ENCODE measurements at places on chromosomes 11 and 22. TPM values are rescaled to one million over a fixed set of nuclear protein-coding genes. Genes with fewer than 3 reads are reported as not detected.

- no peak for DNase-seq
Measured at GRCh38 chr11:68340003-68340767, 27.8 kb downstream of the LRP5 start.

DNA sequence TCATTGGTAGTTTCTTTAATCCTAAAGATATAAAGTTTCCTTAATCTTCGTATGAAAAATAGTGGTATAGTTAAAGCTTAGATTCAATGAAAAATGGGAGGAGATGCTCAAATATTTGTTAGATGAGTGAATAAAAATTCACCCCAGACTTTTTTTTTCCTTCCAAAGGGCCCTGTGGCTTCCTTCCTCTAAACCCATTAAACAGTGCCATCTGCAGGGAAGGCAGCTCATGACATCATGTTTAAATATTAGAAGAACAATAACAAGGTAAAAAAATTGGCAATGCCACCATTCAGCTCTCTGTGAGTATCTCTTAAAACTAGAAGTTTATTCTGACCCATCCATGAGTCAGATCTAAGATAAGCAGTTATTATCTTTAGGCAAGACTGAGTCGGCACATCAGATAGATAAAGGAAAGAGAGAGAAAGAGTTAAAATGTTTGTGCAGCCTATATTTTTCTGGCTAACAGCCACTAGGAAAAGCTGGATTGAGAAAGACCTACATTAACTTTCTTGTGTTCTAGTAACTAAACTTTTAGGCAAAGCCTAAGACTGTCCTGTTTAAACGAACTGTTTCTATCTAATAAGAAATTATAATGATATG lies 19.1 kb upstream of the OOSP1 start:
- DNase-seq = peak; percentile 4

- DNase-seq = no peak
Measured at GRCh38 chr11:77424644-77425043, 49.2 kb downstream of the PAK1 start.

Gene DNAJB7
- total RNA-seq = not detected

Gene CBLIF
- not detected for total RNA-seq

Gene FAM180B
- total RNA-seq = 1.4 TPM

Gene PHF21B
- 0.21 TPM for total RNA-seq

- no peak for DNase-seq
Measured at GRCh38 chr22:24046024-24046423, 34.9 kb downstream of the CABIN1 start.

GRCh38 chr11:129251067-129251466 lies 58.9 kb upstream of the ARHGAP32 start:
- DNase-seq = no peak

GRCh38 chr22:48824712-48825651 lies 1002.7 kb downstream of the BRD1 start:
- DNase-seq = peak; percentile 15

Gene OR51E2
- total RNA-seq = not detected

Gene MPZL2
- total RNA-seq = 27.2 TPM

- no peak for DNase-seq
Measured at GRCh38 chr22:23285236-23285635, 104.9 kb downstream of the BCR start.

- DNase-seq = no peak
Measured at GRCh38 chr11:131658952-131659351, 288.5 kb downstream of the NTM start.

GRCh38 chr11:61150706-61151544 lies 10.3 kb downstream of the VPS37C start:
- DNase-seq = no peak

Gene EHD1
- 86.0 TPM for total RNA-seq

DNA sequence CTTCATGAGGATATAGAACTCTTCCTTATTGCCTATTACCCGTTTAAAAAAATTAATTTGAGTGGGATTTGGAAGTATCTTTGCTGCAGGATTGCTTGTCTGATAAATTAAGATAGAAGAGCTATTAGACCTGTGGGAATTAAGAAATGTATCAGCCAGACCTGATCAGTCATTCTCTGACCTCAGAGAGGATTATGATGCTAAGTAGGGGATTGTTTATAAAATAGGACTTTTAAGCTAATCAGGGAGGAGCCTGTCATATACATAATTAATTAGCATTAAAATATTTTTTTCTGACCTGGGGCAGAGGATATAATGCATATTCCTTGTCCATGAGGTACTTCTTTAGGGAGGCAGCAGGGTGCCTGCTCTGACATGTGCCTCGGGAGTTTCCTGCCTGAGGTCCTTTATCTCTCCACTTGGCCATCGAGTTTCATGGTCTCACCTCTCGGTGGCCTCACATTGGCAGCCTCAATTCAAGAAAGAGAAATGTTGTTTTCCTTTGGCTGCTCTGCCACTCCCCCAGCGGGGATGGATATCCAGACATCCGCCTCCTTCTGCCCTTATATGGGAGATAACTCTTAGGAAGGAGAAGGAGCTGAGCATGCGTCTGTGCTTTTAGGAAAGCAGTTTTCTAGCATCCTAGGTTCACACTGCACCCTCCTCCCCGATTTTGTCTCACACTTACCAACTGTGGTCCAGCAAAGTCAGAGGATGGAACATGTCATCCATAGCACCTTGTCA lies 41.1 kb downstream of the DIXDC1 start:
- peak; percentile 81 for DNase-seq

DNA sequence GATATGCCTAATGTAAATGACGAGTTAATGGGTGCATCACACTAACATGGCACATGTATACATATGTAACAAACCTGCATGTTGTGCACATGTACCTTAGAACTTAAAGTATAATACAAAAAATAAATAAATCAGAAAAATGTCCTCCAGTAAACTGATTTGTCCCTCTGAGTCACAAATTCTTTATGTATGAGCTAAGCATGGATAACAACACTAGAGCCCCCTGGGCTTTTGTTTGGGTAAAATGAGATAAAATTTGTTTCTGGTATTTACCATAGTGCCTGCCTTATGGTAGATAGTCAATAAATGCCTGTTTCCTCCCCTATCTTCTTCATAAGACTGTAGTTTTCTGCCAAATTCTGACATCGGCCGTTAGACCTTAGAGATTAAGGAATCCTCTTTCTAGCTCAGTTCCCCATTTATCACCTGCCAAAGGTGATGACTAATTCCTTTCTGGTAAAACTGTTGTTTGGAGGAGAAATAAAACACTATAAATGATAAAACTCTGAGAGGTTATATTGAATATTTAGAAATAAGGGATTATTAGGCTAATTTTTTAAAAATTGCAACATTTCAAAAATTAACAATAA lies 43.6 kb upstream of the LUZP2 start:
- no peak for DNase-seq

GRCh38 chr11:1158681-1159487 lies 1.1 kb downstream of the MUC5AC start:
- DNase-seq = no peak

GRCh38 chr22:26547426-26547825 lies 35.2 kb upstream of the TFIP11 start:
- DNase-seq = no peak

Gene ZNF214
- 3.7 TPM for total RNA-seq

GRCh38 chr11:119376197-119376847 lies 5.2 kb downstream of the USP2 start:
- DNase-seq = peak; percentile 91

DNA sequence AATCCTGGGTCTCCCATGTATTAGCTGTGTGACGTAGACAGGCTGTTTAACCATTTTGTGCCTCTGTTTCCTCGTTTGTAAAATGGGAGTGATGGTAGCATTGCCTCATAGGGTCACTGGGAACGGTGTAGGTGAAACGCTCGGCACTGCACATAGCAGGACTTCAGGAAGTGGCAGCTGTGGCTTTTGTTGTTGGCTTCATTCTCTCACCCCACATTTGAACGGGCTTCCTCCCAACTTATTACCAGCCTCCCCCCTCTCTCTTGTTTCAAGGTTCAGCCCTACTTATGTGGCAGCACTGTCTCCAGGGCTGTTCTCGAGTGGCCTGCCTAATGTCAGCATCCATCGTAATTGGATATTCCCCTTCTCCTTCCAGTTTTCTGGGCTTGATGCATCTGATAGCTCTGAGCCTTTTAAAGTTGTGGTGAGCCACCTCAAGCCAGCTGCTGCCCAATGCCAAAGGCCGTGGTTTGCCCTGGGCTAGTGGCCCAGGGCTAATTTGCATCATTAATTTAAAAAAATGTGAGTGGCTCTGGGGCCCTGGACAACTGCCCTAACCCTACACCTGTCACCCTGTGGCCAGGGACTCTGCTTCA lies 217.8 kb upstream of the TBCEL start:
- DNase-seq = no peak

- no peak for DNase-seq
Measured at GRCh38 chr22:16961477-16962186, 46.4 kb downstream of the GAB4 start.

DNA sequence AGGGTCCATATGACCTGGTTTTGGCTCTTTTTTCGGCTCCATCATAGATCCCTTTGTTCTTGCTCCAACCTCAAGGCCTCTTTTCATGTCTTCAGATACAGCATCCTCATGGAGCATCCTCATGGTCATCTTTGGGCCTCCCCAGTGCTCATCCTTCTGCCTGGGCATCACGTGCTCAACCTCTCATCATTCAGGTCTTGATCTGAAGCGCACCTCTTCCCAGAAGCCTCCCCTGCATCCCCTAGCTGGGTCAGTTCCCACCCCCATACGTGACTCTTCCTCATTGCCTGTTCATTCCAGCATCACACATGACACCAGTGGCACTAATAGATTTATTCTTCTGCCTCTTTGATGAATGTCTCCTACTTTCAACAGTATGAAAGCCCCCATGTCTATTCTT lies 192.2 kb downstream of the MIAT start:
- no peak for DNase-seq

GRCh38 chr11:76552987-76553386 lies 108.2 kb downstream of the EMSY start:
- no peak for DNase-seq

GRCh38 chr22:37681556-37682049 lies 4.5 kb upstream of the NOL12 start:
- DNase-seq = peak; percentile 83

DNA sequence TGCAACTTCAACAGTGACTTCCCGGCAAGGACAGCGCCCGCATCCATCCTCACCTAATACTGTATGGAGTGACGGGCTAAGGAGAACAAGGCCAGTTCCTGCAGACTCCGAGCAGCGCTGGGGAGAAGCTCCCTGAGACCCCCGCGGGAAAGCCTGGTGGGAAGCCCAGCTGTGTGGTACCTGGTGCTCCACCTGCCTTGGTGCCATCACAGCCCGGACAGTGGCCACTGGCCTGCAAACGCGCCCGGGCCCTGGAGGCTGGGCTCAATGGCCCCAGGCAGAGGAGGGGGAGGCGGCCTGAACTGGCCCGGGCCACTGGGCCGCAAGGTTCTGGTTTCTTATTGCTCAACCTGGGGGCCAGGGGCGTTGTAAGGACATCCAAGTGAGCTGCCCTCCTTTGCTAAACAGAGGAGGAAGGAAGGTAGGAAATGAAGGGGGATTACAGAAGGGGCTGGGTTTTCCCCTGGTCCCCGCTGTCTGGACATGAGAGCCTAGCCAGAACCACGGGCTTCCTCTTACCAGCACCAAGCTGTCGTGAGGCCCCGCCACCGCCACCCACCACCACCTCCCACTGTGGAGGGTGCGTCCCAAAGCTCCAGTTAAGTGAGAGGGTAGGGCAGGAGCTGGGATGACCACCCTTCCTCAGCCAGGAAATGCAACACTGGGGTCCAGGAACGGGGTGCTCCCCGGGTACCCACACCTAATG lies 8.5 kb upstream of the CDC42BPG start:
- DNase-seq = no peak

DNA sequence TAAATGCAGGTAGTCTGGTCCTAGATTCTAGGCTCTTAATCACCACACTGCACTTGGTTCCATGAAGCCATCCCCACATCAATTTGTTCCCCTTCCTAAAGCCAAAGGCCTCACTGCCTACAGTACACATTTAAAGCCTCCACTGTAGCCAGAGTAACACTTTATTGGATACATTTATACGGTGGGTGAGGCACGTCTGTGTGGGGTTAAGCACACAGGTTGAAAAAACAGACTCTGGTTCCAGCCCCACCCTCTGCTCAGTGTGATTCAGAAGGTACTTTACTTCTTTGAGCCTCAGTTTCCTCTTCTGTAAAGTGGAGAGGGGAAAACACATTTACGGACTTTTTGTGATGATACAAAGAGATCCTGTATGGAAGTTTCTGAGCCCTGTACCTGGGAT lies 22.5 kb downstream of the DSCAML1 start:
- no peak for DNase-seq

Gene POTEH
- total RNA-seq = not detected

Gene ZP1
- not detected for total RNA-seq

DNA sequence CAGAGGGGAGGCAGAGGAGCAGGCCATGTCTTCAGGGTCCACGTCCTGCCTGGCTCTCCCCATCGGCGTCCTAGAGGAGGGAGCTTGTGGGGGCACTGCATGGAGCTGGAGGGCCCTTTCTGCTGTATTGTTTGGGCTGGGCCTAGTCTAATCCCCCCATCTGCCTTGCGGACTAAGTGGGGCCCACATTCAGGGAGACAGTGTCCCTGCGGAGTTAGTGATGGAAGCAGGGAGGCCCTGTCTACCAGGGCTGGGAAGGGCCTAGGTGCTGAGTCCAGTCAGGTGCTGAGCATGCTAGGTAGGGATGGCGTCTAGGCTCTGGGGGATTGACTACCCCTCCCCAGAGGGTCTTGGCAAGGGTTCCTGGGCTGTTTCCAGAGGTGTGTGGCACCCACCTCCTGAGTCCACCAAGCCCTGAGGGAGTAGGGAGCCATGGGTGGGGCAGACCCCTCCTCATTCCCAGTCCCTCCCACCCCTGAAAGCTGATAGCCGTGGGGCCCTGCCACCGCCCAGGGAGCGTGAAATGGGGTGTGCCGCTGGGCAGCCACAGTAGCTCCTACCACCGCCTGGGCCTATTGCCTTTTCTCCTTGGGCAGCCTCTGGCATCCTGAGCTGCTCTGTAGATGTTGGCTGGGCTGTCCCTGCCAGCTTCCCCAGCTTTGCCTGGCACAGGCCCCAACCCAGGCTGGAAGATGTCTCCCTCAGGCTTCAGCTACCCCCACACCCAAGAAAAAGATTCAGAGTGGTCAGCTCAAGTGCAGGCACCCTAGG lies 1.9 kb upstream of the POLD4 start:
- peak; percentile 71 for DNase-seq

GRCh38 chr11:22508665-22509064 lies 117.0 kb downstream of the FANCF start:
- DNase-seq = no peak

Gene FOSL1
- 0.21 TPM for total RNA-seq
